Stimulated activated CD4-positive, alpha-beta T cell treated with anti-CD3 and anti-CD28 coated beads, Interleukin-1b, Interleukin-23, amount 100 ng/mL, for 1 hour (primary cell): ENCODE measurements at places on chromosomes 6 and 20.

GRCh38 chr6:119915971-119916370, 566.4 kb upstream of the MAN1A1 start:
- DNase-seq: no peak

DNA sequence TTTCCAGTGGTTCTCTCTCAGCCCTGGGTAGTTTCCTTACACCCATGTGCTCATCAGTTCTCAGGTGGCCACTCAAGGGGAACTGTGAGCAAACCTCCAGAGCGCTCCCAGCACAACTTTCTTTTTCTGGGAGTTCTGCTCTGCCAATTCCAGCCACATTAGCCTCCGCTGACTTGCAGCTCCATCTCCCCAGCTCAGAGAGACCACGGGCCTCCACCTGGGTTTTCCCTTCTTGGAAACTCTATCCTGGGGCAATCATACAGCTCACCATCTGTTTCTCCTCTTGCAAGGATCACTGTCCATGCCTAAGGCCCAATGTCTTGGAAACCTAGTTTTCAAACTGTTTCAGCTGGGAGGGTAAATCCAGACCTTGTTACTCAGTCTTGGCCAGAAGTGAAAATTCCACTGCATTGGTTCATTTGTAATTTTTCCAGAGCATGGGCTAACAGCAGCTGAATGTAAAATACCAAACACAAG, 129.9 kb downstream of the EYA2 start:
- no peak for DNase-seq

- DNase-seq: no peak
Measured at GRCh38 chr6:125512621-125513020, 210.9 kb upstream of the HDDC2 start.

DNA sequence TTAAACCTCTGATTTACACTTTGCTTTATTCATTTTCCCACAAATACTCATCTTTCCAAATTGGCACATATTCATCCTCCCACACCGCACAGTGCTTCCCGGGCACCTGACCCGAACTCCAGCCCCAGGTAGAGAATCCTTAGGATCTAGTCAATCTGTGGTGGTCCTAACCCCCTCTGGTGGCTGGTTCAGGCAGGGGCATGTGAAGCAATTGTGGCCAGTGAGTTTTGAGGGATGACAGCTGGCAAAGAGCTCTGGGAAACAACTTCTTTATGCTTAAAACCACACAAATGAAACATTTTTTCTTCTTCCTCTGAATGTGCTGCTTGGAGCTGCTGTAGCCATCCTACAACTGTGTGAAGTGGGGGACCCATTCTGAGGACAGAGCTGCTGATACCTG, 54.7 kb downstream of the ELOVL5 start:
- DNase-seq: no peak

DNA sequence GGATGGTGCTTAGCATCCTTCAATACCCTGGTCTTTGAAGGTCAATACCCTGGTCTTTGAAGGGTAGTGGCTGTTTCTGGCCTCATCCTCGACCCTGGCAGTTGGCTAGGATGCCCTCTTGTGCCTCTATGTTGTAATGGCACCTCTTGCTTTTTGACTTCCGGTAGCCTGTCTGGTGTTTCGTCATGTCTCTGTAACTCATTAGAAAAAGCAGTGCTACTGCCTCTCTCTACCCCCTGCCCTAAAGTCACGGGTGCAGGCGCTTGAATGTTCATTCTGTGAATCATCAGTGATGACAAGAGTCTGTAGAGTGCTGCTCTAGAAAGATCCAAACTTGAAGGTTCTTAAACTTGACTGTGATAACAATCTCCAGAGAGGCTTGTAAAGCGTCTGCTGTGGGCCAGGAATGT, 28.3 kb downstream of the RSPO4 start:
- DNase-seq: no peak

DNA sequence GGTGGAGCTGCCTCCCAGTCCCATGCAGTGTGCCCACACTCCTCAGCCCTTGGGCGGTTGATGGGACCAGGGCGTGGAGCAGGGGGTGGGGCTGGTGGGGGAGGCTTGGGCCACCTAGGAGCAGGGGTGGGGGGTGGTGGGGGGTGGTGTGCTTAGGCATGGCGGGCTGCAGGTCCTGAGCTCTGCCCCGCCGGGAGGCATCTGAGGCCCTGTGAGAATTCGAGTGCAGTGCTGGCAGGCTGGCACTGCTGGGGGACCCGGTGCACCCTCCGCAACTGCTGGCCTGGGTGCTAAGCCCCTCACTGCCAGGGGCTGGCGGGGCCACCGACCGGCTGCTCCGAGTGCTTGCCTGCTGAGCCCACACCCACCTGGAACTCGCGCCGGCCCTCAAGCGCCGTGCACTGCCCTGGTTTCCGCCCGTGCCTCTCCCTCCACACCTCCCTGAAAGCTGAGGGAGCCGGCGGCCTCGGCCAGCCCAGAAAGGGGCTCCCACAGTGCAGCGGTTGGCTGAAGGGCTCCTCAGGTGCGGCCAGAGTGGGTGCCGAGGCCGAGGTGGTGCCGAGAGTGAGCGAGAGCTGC, 59.6 kb upstream of the PRL start:
- DNase-seq: no peak

DNA sequence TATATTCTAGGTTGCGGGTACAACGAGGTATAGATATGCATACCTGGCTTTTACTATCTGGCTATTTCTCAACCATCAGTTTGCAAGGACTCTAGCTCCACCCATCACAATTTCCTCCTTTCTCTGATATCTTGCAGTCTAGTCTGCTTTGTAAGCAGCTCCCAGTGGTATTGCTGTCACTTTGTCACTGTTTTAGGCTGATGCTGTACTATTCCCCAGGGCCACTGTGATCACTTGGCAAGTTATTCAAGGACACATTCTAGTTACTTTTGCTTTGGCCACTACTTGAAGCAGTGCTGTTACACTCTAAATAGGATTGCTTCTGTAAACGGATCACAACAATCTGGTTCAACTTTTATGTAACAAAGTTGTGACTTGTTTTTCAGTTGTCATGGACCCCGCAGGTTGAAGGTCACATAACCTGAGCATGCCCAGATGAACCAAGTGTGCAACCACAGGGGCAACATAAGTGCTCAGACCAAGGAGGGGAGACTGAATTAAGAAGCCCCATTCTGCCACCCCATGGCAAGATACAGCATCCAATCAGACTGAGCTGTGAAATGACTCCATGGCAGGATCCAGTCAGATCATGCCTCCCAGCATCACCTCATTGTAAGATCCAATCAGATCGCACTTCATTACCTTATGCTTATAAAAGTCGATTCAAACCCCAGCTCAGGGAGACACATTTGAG, 588.4 kb upstream of the CITED2 start:
- DNase-seq: no peak

DNA sequence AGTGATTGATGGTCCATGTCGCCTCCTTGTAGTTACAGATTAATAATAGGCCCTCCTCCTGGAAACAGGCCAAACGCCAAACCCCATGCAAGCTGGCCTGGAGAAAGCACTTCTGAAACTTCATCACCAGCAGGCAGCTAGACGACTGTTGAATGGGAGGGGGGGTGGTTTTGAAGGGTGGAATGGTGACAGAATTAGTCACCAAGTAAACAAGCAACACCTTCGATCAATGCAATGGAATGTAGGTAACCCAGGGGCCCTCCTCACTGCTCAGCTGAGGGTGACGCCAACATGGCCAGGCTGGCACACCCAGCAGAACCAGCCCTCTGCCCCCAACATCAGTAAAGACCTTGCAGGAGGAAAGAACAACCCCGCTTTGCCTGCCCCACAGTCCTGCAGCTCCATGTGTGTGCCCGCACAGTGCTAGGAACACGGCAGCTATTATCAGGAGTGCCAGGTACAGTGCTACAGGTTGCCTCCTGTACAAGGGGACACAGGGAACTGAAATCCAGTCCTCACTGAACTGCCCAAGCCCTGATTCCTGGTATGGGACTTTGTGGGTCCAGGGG, 2.7 kb downstream of the BCAS1 start:
- no peak for DNase-seq

DNA sequence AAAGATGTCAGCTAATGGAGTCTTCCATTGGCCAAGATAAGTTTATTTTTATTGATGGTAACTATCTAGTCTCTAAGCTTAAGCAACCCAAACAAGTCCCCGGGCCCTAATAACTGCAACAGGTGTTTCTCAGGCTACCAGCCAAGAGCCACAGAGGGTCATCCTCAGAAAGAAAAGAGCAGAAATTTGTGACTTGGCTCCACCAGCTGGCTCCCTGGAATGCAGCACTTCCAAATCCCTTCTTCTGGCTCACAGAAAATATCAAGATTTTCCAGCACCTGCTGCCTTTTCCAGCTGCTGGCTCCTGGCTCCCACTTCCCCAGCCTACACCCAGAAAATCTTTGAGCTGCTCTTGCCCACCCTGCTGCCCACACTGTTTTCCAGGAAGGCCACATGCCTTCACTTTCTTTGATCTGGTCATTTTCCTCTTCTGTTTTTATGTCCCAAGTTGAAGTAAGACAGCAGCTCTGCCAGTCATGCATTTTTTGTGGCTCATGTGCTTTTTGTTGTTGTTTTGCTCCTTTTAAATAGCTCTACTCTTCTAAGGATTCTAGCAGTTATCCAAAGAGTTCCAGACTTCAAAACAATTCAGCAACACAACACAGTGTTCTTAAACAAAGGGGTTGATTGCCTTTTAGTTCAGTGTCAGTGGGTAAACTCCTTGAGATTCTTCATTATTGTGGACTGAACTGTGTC, 151.0 kb upstream of the SMLR1 start:
- no peak for DNase-seq

GRCh38 chr20:16388731-16389130, 184.5 kb downstream of the KIF16B start:
- DNase-seq: no peak

- DNase-seq: no peak
Measured at GRCh38 chr20:23350904-23351838, 580 bp downstream of the NXT1 start.

- DNase-seq: no peak
Measured at GRCh38 chr6:157867981-157868380, 44.9 kb downstream of the SNX9 start.

- DNase-seq: no peak
Measured at GRCh38 chr6:68892452-68892851, 257.4 kb downstream of the ADGRB3 start.

GRCh38 chr6:3139090-3139903, 18.0 kb downstream of the TUBB2A start:
- no peak for DNase-seq

DNA sequence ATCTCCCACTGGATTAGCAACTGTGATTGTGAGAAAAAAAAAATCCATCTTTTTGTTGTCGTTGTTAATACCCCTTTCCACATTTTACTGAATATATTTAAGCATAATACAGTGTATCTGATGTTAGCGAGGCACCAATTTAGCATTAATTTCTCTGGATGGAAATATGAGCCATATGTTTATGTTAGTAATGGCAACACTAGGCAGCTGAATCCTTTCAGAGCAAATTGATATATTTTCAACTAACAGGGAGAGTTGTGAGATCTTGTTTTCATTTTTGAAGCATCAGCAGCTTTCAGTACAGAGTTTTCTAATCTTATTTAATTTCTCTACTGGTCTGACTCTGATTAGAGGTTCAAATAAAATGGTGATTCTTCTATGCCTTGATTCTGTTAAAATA, 84.8 kb upstream of the HDAC2 start:
- DNase-seq: no peak

GRCh38 chr6:87155842-87156815, 764 bp downstream of the ZNF292 start:
- DNase-seq: no peak

DNA sequence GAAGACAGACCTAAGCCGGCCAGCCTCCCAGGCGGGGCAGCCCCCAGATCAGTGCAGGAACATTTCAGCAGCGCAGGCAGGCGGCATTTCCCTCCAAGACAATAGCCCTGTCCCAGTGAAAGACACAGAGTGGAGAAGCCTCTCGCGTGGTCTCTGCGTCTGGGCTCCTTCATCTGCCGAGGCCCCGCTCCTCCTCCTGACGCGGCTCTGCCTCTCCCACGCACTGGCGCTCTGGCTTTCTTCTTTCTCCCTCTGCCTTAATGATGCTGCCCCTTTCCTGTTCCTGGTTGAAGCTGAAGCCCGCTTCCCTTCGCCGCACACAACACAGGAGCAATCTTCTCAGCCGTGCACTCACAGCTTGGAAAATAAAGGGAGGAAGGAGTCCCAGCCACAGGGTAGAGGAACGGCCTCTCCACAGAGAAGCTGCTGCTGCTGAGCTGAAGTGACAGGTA, 347.5 kb downstream of the CDH4 start:
- DNase-seq: no peak

DNA sequence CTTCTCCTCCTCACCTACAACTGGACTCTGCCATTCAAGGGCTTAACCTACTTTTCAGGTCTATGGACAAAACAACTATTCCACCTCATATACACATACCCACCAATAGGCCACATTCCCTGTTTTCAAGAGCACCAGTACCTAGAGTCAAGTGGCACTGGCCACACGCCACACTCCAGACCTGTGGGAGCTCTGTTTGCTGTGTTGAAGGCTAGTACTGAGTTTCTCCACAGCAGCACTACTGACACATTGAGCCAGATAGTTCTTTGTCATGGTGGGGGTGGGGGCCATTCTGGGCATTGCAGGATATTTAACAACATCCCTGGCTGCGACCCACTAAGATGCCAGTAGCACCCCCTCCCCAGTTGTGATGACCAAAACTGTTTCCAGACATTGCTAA, 84.1 kb downstream of the RALGAPA2 start:
- no peak for DNase-seq

DNA sequence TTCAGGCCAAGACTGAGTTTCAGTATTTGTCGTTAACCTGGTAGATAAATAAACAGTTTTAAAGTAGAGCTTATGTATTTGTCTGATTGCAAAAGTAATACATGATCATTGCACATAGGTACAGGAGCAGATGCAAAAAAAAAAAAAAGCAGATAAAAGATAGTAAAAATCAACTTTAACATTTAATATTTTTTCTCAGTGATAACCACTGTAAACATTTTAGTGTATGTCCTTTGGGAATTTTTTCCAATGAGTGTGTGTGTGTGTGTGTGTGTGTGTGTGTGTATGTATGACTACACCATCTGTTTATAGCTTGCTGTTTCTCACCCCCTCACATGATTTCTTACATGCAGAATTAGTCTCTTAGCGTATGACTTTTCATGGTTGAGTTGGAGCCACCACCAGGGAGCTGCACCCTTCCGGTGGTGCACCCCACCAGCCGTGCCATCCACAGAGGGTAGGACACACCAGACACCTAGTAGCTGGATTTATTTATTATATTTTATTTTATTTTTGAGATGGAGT, 26.3 kb downstream of the WRNIP1 start:
- DNase-seq: no peak
